Stimulated activated CD4-positive, alpha-beta T cell treated with anti-CD3 and anti-CD28 coated beads, TNF-alpha, amount 100 ng/mL, for 1 hour (primary cell): ENCODE measurements at places on chromosomes 11 and 22.

GRCh38 chr11:69640995-69641581, at the start of gene CCND1:
Gene CCND1 (plus strand): TSS chr11:69641156. CDS start chr11:69641314, 158 bp downstream.
- DNase-seq, result no peak

DNA sequence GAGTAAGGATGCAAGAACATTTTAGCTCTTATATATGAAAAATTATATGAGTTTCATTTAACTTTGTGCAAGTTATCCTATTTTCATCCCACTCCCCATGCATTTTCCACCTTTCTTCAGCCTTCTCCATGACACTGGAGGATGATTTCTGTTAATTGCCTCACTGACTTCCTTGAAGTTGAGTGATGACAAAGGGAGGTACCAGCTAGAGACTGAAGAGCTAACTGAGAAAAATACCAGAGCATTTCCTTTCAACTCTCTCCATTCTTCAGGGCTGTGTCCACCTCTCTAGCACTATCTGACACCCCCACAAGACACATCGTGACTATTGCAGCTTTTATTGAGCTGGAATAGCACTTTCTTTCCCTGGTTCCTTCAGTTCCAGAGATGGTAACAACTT, 711.6 kb upstream of the LRRC4C start:
- no peak for DNase-seq

- DNase-seq, result no peak
Measured at GRCh38 chr11:96095884-96096303, 172.0 kb upstream of the MTMR2 start.

DNA sequence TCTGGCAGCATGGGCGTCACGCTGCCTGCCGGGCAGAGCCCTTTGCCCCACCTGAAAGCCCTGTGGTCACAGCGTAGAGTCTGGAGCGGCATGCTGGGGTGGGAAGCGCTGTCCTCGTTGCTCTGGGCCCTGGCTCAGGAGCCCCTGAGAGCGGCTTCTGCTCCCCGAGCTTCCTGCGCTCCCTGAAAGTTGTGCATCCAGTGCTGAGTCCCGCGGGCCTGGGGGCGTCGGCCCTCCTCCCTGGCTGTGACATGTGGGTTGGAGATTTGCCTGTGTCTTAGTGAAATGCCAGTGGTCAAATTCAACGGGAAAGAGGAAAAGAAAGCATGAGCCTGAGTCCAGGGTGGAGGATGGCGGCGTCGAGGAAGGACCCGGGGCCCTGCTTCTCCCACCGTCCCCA, 1208.0 kb downstream of the BRD1 start:
- DNase-seq, result no peak

GRCh38 chr11:59776210-59777066, 21.3 kb downstream of the STX3 start:
- no peak for DNase-seq

DNA sequence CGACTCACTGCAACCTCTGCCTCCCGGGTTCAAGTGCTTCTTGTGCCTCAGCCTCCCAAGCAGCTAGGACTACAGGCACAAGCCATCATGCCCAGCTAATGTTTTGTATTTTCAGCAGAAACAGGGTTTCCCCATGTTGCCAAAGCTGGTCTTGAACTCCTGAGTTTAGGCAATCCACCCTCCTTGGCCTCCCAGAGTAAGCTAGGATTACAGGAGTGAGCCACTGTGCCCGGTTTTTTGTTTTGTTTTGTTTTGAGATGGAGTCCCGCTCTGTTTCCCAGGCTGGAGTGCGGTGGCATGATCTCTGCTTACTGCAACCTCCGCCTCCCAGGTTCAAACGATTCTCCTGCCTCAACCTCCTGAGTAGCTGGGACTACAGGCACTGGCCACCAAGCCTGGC, 41.0 kb downstream of the CELF1 start:
- no peak for DNase-seq

GRCh38 chr11:46345131-46345597, 2.1 kb upstream of the DGKZ start:
- no peak for DNase-seq

GRCh38 chr11:1198561-1199240, 24.2 kb upstream of the MUC5B start:
- DNase-seq, result no peak

GRCh38 chr11:12174128-12174476, 63.7 kb downstream of the MICAL2 start:
- DNase-seq, result no peak

DNA sequence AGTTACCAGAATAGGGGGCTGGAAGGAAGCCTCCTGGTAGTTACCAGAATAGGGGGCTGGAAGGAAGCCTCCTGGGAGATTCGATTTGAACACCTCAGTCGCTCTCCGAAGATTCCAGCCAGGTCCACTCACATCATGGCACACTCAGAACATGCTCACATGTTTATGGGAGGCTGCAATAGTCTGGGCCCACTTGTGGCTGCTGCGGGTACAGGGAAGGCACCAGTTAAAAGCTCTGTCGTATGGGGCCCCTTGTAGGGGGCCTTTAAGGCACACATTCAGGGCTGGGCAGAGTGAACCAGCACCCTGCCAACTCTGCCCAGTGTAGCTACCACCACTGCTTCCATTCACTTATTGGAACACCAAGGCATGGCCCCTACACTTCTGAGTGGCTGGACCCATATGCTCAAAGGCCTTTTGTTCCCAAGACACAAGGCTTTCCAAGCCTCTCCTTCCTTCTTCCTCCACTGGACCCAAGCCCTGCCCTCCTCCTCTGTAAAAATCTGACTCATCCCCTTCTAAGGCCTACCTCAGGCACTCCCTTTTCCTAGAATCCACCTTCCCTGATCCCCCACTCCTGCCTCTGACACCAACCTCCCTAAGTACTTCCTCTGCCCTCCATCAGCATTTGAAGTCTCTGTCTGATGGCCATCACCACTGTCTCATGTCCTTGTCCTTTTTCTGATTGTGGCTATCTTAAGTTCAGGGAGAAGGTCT, 28.0 kb downstream of the USP35 start:
- no peak for DNase-seq

- no peak for DNase-seq
Measured at GRCh38 chr11:70933981-70934583, 318.3 kb downstream of the SHANK2 start.

GRCh38 chr22:30209642-30210041, 36.9 kb downstream of the LIF start:
- no peak for DNase-seq

DNA sequence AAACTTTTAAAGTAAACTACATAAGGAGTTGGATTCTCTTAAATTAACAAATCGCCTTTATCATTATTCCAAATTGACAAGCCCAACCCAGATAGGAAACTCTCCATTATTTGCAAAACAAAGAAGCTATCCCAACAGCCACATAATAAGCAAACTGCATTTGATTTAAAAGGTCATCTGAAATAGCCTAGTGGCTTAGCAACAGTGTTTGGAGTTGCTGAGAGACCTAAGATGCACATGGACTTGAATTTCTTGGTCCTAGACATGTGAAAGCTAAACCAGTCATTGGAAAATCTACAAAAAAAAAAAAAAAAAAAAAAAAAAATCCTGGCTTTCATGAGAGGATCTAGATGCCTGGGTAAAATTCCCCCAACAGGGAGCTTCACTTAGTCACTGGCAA, 69.5 kb downstream of the PRCP start:
- DNase-seq, result no peak

- DNase-seq, result no peak
Measured at GRCh38 chr22:50737728-50738648, at the start of gene ACR. Gene ACR (plus strand): TSS chr22:50738204. CDS start chr22:50738236, 32 bp downstream.

- peak; percentile 62 for DNase-seq
Measured at GRCh38 chr11:65454696-65455456, 32.3 kb downstream of the NEAT1 start.

DNA sequence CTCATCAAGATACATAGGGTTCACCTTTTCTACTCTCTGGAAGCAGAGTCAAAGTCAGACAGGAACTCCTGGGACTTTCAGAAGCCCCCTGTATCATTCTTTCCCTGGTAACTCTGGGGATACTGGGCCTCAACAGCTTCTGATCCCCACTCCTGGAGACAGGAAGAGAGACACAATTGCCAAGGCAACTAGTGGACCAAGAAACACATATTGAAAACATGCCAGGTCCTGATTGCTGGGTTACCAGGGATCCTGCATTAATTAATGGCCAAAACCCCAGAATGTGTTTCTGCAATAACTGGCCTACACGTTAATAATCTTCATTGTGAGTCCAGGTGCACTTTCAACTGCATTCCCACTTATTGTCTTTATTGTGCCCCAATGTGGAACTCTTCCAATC, 260.8 kb upstream of the POU2AF2 start:
- no peak for DNase-seq

- DNase-seq, result no peak
Measured at GRCh38 chr11:2778630-2779498, 79.1 kb upstream of the KCNQ1OT1 start.

DNA sequence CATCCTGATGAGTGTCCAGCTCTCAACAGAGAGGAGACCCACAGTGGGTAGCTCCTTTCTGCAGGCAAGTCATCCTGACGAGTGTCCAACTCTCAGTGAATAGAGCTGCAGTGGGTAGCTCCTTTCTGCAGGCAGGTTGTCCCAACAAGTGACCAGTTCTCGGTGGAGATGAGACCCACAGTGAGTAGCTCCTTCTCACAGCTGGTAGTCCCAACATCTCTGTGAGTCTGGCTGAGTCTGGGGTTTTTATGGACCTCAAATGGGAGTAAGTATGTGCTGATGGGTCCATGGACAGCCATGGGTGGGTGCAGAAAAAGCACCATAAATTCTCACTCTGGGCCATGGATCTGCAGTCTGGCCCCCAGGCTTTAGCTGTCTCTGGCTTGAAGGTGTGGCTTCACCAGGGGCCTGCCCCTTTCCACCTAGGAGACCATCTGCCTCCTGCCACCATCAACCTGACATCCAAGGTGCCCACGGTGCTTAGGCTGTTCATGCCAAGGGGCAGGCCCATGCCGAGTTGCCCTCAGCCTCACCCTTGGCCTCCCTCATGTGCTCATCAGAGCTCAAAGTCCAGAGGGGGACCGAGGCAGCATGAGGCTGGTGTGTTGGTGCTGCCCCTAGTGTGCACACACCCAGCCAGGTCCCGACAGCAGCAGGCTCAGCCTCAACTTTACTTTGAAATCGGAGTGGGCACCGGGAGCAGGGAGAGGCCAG, 15.3 kb downstream of the NPAT start:
- DNase-seq, result no peak

GRCh38 chr11:12188548-12189317, 78.3 kb downstream of the MICAL2 start:
- no peak for DNase-seq

DNA sequence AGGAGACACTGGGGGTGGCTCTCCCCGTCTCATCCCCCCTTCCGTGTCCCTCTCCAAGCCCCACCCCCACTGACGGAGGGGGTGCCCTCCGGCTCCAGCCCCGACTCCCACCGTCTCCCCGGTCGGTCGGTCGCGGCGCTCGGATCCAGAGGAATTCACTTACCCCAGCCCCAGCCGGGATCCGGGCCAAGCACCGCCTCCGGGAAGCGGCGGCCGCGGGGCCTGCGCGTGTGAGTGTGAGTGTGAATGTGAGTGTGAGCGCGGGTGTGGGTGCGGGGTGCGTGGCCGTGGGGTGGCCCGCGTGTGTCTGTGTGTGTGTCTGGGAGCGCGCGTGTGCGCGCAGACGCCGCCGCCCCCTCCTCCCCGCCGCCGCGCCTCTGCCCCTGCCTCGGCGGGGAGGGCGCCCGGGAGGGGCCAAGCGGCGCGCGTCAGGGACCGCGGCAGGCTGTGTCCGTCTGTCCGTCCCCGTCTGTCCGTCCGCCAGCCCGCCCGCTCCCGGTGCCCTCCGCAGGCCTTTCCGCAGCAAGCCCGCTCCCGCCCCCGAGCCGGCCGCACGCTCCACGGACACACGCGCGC, at the start of gene ELFN2:
ELFN2 (minus strand) TSS at position 345 of the 576 bp plus-strand sequence. CDS start 51,945 bp downstream, outside the sequence.
- no peak for DNase-seq

DNA sequence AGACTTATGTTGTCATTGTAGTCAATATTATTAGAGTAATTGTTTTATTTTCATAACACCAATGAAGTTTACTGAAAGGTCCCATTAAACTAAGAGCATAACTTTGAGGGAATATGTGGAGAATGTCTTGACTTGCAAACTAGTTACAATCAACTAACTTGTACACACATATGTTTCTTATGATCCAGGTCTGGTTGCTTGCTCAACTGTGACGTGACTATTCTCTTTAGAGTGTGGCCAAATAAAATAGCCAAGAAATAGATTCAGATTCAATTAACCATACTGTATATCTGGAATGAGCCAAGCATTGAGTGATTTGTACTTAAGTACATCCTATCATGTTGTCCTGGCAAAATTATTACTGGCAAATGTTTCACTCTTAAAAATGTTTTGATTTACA, 101.7 kb downstream of the METTL15 start:
- no peak for DNase-seq

DNA sequence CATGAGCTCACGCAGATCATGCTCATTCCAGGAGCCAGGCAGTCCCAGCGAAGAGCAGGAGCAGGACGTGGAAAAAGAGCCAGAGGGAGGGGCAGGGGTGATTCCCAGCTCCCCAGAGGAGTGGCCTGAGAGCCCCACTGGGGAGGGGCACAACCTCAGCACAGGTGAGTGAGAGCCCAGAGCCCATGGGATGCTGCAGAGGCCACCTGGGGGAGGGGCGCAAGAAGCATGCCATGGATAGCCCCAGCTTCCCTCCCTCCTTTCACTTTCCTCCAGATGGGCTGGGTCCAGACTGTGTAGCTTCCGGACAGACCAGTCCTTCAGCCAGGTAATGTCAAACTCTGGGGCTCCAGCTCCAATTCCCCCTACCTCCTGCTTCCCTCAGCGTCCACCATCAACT, 6.2 kb downstream of the SMTNL1 start:
- DNase-seq, result no peak

- DNase-seq, result no peak
Measured at GRCh38 chr11:77058900-77059299, 7.9 kb upstream of the CAPN5 start.

- DNase-seq, result no peak
Measured at GRCh38 chr11:32137263-32137662, 46.4 kb downstream of the RCN1 start.

- no peak for DNase-seq
Measured at GRCh38 chr22:38429499-38430068, 25.4 kb downstream of the KCNJ4 start.

GRCh38 chr22:45318558-45319323, 9.0 kb downstream of the FAM118A start:
- DNase-seq, result no peak

DNA sequence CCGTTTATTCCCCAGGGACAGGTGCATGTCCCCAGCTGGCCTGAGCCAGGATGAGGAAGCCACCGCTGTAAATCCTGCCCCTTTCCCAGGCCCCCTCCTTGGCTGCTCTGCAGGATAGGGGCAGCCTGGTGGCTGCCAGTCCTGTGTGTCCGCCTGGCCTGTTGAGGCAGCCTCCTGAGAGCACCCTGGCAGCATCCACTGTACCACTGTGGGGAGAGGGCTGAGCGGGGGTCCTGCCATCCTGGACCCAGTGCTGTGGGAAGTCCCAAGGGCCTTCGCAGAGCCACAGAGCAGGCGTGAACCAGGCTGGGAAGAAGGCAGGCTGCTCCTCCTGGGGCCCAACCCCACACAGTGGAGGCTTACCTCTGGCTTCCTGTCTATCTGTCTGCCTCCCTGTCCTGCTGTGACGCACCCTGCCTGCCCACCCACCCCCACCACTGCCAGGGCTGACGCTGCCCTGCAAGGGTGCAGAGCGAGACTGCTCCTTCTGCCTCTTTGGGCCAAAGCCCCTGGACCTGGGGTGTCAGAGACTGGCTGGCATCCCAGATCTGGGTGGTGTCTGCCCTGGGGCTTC, 8.4 kb downstream of the KCTD17 start:
- no peak for DNase-seq

- no peak for DNase-seq
Measured at GRCh38 chr11:131295986-131296385, 74.4 kb upstream of the NTM start.
